ENCODE measurements at places on chromosomes 7 and 10. TPM values are rescaled to one million over a fixed set of nuclear protein-coding genes. Genes with fewer than 3 reads are reported as not detected.

GRCh38 chr7:17745610-17746009, 194.7 kb downstream of the SNX13 start:
- DNase-seq = no peak

GRCh38 chr7:150631866-150632864, at the start of gene GIMAP6:
Gene GIMAP6, minus strand, starts transcription at chr7:150632385. Its CDS starts 2,243 bp downstream, at chr7:150630142.
- no peak for DNase-seq

- DNase-seq = no peak
Measured at GRCh38 chr10:88226071-88226659, 357.0 kb downstream of the RNLS start.

DNA sequence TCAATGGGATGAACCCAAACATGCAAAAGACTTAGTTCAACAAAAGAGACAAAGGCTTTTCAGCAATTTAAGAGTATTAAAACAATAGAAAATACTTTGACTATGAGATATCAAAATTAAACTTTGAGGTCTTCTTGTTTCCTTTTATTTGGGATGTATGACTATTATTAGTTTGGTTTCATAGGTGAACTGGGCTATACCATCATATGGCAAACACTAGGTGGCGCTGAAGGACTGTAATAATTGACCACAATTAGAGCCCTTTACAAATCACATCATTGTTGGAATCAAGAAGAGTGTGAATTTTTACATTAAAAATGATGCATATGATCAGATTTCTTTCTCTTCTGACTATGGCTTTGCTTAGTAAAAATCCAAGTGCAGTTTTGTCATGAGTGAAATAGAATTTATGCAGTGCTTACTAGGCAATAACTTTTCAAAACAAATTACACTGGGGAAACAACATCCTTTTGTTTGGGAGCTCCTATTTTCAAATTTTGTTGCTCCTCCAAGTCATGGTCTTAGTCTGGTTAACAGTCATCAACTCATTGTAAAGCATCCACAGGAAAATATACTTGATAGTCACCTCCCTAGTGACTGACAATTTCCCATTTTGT, 14.7 kb upstream of the NXPH1 start:
- DNase-seq = peak; percentile 59

- DNase-seq = no peak
Measured at GRCh38 chr10:108801775-108802517, 1121.4 kb downstream of the XPNPEP1 start.

- DNase-seq = no peak
Measured at GRCh38 chr10:103667356-103667755, 173.9 kb downstream of the NEURL1 start.

- peak; percentile 36 for DNase-seq
Measured at GRCh38 chr10:70494966-70495365, 16.4 kb downstream of the PALD1 start.

GRCh38 chr10:26739071-26739631, 41.6 kb downstream of the PDSS1 start:
- DNase-seq = no peak

- no peak for DNase-seq
Measured at GRCh38 chr10:76868098-76868977, 769.3 kb downstream of the KCNMA1 start.

DNA sequence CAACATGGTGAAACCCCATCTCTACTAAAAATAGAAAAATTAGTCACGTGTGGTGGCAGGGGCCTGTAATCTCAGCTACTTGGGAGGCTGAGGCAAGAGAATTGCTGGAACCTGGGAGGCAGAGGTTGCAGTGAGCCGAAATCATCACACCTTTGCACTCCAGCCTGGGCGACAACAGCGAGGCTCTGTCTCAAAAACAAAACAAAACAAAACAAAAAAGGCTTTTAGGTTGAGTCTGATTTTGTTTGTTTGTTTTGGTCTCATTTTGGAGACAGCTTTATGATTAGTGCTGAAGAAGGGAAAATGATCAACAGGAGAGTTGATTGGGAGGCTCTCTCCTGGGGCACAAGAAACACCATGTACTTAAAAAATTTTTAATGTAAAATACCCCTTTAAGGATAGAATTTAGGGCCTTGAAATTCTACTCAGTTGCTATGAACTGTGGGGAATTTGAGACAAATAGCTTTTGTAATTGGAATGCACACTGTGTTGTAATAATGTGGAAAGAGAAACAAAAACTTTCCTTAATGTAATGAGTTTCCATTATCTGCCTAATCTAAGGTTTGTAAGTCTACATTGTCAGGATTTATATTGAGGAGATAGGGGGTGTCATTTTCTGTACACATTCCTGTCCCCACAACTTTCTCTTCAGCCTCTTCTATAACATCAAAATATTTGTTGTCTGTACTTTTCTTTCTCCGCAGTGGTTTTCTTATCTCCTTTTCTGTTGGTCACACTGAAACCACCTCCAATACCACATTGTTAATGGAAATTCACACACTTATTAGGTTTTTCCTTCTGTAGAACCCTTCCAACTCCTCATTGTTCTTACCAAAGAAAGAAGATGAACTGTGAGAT, 41.3 kb downstream of the ARID5B start:
- no peak for DNase-seq

DNA sequence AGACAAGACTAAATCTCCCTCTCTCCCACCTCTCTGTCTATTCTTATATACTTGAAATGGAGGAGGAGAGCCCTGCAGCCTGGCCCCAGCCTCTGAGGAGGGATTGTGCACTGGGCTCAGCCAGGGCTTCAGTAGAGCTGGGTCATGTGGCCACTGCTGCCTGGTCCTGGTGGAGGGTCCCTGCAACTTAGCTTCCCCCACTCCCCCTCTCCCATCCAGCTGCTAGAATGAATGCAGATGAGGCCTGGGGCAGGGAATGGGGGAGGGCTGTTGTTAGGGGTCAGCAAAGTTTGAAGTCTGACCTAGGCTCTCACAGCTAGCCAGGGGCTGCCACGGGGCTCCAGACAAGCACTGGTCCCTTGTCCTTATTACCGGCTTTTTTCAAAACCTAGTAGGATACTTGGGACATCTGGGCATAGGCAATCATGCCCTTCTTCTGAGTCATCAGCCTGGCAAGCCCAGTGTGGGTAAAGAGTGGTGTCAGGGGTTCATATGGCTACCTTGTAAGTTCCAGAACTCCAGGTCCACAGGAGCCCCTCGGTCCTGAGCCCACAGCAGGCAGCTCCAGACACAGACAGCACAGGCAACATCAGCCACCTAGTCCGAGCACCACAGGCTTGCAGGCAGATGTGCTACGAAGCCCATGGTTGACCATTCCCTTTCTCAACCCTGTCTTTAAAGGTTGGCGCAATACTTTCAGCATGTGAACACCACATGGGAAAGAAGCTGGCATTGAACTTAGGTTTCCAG, 12.8 kb upstream of the CXCL12 start:
- no peak for DNase-seq

- no peak for DNase-seq
Measured at GRCh38 chr7:49790209-49790608, 16.8 kb downstream of the VWC2 start.

GRCh38 chr7:30406664-30407425, 71.7 kb downstream of the NOD1 start:
- no peak for DNase-seq

- no peak for DNase-seq
Measured at GRCh38 chr10:93926613-93927012, 32.8 kb downstream of the SLC35G1 start.

GRCh38 chr10:111706331-111706730, 477.2 kb downstream of the GPAM start:
- no peak for DNase-seq

DNA sequence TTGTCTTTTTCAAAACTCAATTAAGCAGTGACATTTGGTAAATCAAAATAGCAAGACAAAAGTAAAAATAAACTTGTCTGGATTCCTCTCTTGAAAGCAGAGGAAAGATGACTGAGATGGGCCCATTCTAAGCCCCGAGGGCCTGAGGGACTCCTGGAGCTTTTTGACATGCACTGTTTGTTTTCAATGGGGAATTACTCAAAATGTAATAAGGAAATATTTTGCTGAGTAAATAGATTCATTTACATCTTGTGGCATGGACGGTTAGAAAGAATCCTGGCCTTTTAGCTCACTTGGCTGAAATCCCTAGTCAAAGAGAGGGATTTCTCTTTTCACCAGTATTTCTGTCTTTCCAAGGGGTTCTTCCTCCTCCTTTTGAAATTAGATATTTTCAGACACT, 108.0 kb downstream of the MKX start:
- no peak for DNase-seq

DNA sequence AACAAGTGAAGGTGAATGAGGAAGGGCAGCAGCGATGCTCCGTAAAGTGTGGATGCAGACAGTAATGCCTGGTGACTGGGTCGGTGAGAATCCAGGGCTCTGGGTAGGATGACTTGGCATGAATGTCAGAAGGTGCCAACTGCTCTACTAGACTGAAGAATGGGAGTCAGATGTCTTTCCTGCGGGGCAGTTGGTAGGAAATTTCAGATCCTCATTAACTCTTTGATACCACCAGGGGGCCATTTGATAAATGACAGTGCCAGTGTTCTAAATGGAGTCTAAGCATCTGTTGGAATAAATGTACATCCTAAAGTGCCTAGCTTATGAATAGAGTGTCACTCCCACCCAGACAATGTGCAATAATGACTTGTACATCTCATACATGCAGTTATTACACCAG, 462.0 kb downstream of the GRM8 start:
- no peak for DNase-seq

DNA sequence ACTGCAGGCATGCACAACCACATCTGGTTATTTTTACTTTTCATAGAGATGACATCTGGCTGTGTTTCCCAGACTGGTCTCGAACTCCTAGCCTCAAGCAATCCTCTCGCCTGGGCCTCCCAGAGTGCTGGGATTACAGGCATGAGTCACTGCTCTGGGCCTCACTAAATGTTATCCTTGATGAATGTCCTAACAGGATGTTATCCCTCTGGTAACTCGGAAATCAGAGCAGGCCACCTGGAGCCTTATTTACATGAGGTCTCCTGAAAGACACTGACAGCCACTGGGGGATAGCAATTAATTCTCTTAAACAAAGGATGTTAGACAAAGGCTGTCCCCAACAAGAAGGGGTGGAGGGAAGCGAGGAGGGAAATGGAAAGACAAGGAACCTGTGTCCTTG, 4.5 kb upstream of the ZNF438 start:
- no peak for DNase-seq

GRCh38 chr10:60894786-60895185, 49.2 kb downstream of the RHOBTB1 start:
- DNase-seq = no peak

GRCh38 chr7:78792006-78792405, 661.5 kb downstream of the MAGI2 start:
- no peak for DNase-seq

DNA sequence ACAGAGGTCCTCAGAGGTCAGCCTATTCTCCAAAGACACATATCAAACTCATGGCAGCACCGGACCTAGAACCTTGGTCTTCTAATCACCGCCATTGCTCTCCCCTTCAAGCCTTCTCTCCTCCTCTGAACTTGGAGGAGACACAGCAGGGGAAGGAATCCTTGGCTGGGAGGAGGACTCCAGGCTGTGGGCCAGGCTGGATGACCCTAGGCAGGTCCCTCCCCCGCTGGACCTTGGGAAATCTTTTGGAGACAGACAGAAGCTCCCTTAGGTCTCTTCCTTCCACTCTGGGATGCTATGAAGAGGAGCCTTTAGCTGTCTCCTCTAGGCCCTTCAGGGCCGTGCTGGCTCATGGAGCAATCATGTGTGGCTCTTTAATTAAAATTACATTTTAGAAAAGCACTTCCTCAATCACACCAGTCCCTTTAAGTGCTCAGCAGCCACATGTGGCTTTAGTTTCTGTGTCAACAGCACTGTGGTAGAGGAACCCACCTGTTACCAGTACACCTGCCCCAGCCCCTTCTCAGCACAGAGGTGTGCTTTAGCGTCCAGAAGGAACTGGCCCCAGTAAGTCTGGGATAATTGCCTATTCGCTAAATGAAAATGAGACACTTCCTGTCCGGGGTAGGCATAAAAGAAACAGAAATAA, 238.2 kb downstream of the CELF2 start:
- DNase-seq = no peak

- DNase-seq = no peak
Measured at GRCh38 chr10:44316187-44316921, 68.5 kb downstream of the CXCL12 start.

DNA sequence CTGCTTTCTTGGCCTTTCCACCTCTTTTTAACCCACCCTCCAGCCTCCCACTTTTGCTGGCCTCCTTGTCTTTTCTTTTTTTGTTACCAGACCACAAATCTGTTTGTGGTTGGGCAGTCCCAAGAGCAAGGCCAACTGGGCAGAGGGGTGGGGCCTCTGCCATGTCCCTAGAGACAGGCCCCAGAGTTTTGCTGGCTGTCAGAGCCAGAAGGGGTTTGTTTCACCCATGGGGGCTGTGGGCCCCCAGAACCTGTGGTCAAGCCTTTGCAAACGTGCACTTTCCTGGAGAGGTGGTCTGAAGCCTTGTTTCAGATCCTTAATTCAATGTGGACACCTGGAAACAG, 10.3 kb downstream of the ZMIZ1 start:
- no peak for DNase-seq

GRCh38 chr7:140667476-140667875, 5.3 kb upstream of the ADCK2 start:
- no peak for DNase-seq

GRCh38 chr7:148222721-148223120, 367.8 kb upstream of the C7orf33 start:
- no peak for DNase-seq

GRCh38 chr7:77455321-77455720, 39.2 kb upstream of the GSAP start:
- peak; percentile 18 for DNase-seq

Gene TBATA
- not detected for total RNA-seq

Gene GPR37
- total RNA-seq = 3.7 TPM

Gene CPVL
- total RNA-seq = 22.6 TPM

Gene MSMB
- total RNA-seq = 15.8 TPM

Gene GIMAP8
- total RNA-seq = 11.4 TPM

Gene STAG3
- 3.6 TPM for total RNA-seq

Gene NXPH1
- 0.95 TPM for total RNA-seq

Gene CLDN12
- total RNA-seq = 72.0 TPM

Gene DOCK1
- 44.9 TPM for total RNA-seq

Gene PCLO
- 7.4 TPM for total RNA-seq

Gene KCTD7
- total RNA-seq = 25.3 TPM

Gene SLK
- total RNA-seq = 38.5 TPM

Gene SLC25A28
- 42.0 TPM for total RNA-seq

Gene MYL10
- total RNA-seq = not detected

Gene IQUB
- total RNA-seq = 2.9 TPM

Gene STEAP1B
- total RNA-seq = not detected

Gene RNF148
- 1.0 TPM for total RNA-seq

Gene PON3
- 14.0 TPM for total RNA-seq

Gene PMPCB
- total RNA-seq = 50.8 TPM

Gene DBF4
- 6.0 TPM for total RNA-seq

Gene LLCFC1
- not detected for total RNA-seq

Gene OLAH
- not detected for total RNA-seq

Gene FKBP9
- total RNA-seq = 116 TPM

Gene LANCL2
- total RNA-seq = 10.9 TPM

Gene PGAM2
- total RNA-seq = 12.9 TPM

Gene MRLN
- not detected for total RNA-seq

Data from mucosa of gallbladder (tissue), 1 donor.